ENCODE measurements at places on chromosomes 7 and 10.

DNA sequence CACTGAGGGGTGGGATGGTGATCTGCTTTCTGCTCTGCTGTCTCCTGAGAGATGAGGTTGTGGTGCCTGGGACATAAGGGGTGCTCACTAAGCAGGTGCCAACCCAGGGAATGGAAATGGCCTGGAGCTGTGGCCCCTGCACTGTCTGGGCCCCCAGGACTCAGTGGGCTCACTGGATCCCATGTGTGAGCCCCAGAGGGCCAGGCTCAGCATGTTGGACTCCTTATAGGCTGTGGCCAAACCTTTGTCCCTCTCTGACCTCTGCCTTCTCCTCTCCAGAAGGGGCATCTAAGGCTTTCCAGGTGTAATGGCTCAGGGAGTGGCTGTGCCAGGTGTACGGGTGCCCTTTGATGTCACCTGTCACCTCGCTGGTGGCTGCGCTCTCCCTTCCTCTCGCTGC is 56.4 kb downstream of the NEUROG3 start:
- no peak for DNase-seq

- DNase-seq: no peak
Observed at GRCh38 chr10:14200698-14201544, 129.8 kb downstream of the FRMD4A start.

- peak; percentile 38 for DNase-seq
Observed at GRCh38 chr7:87797798-87798403, 78.3 kb downstream of the SLC25A40 start.

DNA sequence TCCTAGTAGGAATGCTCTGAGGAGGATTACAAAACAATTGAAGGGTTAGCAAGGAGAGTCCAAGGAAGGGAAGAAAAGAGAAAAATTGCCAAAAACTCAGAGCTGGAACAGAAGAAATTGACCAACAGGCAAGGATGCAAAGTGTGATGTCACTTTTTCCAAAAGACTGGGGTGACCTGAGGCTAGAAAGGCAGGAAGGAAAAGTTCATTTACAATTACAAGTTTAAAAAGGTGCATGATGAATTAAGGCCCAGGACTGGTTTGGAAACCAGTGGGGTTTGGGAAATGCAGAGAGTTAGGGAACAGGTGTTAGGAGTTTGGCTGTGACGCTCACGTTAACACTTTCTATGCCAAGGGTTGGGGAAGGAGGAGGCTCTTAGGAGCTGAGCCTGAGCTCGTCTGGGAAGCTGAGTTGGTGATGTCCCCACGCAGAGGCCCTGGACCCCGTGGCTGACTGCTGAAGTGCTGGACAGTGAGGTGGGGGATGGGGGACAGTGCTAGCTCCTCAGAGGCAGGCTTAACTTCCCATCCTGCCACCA is 92.6 kb upstream of the PODXL start:
- no peak for DNase-seq

Measured in muscle of arm (tissue), 14 donors.